Neural crest cell (in vitro differentiated cells): ENCODE measurements at places on chromosomes 12 and 14.

- DNase-seq: no peak
These were observed 78.1 kb downstream of the CHST11 start for GRCh38 chr12:104534857-104535248.

GRCh38 chr12:82896277-82896676, 209.6 kb downstream of the TMTC2 start:
- no peak for DNase-seq

GRCh38 chr14:54577977-54578376, 11.0 kb downstream of the SAMD4A start:
- no peak for DNase-seq

- DNase-seq: no peak
These were observed 31.4 kb upstream of the SNAPC1 start for GRCh38 chr14:61730756-61731373.

- DNase-seq: no peak
These were observed 11.7 kb upstream of the FBXL14 start for GRCh38 chr12:1606021-1606622.

GRCh38 chr12:119153477-119154434, 25.0 kb upstream of the HSPB8 start:
- peak; percentile 80 for DNase-seq
